Activated CD8-positive, alpha-beta T cell treated with anti-CD3 and anti-CD28 coated beads, Interleukin-2, amount 10 ng/mL, durations not matched to agents 7 days and 5 days (primary cell): ENCODE measurements at places on chromosomes 5 and 9.

- no peak for DNase-seq
Measured at GRCh38 chr5:58498340-58498942, 7.2 kb downstream of the GAPT start.

GRCh38 chr5:158898185-158899177, 201.2 kb downstream of the EBF1 start:
- no peak for DNase-seq

DNA sequence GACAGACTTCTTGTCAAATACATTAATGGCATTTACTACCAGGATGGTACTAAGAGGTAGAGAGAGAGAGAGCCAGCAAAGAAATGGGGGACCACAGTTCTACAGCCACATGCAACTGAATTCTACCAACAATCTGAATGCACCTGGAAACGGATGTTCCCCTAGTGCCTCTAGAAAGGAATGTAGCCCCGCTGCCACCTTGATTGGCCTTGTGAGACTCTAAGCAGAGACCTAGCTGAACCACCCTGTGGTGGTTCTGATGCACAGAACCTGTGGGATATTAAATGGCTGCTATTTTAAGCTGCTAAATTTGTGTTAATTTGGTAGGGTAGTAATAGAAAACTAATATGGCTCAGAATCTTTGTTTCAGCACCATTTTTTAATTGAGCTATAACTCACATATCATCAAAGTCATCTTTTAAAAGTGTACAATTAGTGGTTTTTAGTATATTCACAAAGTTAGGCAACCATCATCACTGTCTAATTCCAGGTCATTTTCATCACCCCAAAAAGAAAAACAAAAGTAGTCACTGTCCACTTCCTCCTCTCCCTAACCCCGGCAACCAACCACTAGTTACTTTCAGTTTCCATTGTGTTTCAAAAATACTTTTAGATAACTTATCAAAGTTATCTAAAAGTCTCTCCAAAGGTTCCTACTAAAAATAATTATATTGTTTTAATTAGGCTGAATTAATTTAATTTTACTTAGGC, 51.7 kb downstream of the CPLANE1 start:
- peak; percentile 58 for DNase-seq

- DNase-seq = no peak
Measured at GRCh38 chr9:132673355-132673754, 3.1 kb downstream of the GTF3C4 start.

GRCh38 chr5:122586351-122586750, 188.5 kb upstream of the SNX2 start:
- DNase-seq = no peak

DNA sequence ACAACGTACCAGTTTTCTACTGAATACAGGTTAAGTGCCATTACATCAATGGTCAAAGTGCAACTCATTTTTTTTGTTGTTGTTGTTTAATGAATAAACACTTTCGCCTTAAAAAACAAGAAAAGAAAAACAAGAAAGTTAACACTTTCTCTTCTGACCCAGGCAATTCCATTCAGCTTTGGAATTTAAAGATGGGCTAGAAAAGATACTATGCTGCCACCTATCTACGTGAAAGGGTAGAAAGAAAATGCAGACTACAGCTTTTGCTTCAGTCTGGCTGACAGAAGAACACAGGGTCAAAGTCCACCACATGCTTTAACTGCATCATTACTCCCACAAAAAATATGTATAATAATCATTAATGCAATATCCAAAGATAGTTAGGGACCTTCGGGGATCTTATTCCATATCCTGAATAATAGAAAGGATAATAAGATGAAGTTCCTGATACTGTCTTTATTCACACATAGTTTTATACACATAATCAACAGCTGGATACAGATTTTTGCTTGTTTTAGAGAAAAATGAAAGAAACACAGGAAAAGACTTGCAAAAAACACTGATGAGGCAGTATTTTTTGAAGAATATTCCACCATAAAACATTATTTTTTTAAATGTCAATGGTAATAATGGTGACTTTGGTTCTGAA, 40.4 kb downstream of the ZDHHC21 start:
- no peak for DNase-seq
